WERI-Rb-1 (cell line): ENCODE measurements at places on chromosomes 11 and 22.
A peak's percentile ranks its signal among the peaks of the same experiment; 100 is the strongest.

DNA sequence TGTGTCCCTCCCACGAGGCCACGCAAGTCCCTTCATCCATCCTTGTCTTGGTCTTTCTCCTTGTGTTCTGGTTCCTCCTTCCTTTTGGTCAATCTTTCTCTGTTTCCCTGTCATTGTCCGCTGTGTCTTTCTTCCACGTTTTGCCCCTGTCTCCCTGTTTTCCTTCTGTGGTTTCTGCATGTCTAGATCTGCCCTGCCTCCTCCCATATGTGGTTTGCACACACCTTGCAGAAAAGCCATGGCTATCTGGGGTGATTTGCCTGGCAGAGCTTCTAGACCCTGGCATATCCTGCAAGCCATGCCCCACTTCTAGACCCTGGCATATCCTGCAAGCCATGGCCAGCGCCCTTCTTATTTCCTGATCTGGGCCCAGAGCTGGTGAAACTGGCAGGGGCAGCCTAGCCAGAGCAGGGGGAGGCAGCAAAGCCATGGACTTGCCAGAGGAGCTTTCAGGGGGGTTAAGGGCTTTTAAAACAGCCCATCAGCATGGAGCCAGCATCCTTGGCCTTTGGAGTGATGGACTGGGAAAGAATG lies 131.6 kb upstream of the NECTIN1 start:
- no peak for DNase-seq

GRCh38 chr22:45448431-45448830 lies 34.9 kb downstream of the RIBC2 start:
- DNase-seq, result no peak

GRCh38 chr11:62889484-62890437 lies 9.1 kb downstream of the SLC3A2 start:
- DNase-seq, result peak; percentile 67

DNA sequence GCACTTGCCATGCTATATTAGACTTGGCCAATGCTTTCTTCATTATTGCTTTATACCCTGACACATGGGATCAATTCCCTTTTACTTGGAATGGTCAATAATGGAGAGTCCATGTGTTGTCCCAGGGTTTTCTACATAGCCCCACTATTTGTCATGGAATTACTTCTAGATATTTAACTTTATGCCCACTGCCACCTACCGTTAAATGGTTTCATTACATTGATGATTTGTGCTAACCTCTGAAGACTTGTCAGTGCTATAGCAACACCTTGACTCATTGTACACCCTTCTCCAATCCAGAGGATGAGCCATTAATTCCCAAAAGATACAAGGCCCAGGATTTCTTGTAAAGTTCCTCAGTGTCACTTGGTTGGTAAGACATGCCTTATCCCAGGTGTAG lies 31.4 kb upstream of the SLC22A25 start:
- DNase-seq, result no peak

DNA sequence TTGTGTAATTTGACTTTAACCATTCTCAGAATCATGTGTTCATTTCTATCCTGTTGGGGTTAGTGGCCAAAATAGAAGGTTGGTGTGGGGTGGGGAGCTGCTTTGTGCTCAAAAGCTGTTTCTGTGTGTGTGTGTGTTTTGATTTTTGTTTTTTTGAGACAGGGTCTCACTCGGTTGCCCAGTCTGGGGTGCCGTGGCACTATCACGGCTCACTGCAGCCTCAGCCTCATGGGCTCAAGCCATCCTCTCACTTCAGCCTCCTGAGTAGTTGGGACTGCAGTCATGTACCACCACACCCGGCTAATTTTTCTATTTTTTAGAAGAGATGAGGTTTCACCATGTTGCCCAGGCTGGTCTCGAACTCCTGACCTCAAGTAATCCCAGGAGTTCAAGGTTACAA lies 18.1 kb upstream of the AIFM3 start:
- no peak for DNase-seq

DNA sequence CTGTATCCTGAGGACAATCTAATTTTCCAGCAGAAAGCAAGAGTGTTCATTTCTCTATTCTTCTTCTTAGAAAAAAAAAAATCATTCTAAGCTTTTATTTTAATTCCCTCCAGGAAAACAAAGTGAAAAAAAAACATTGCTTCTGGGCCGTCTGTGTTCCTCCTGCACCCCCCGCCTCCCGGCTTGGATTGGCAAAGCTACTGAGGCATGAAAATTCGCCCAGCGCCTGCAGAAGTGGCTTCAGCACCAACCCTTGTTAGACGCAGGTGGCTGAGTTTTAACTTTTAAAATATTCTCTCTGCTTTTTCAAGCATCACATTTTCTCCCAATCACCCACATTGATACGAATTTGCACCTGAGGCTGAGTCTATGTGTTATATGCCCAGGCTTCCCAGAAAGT lies 401.6 kb downstream of the BRD1 start:
- DNase-seq, result no peak

- no peak for DNase-seq
These were observed 10.5 kb downstream of the ELFN2 start for GRCh38 chr22:37416827-37417226.

GRCh38 chr11:27248576-27249509 lies 114.2 kb downstream of the CCDC34 start:
- DNase-seq, result peak; percentile 22

GRCh38 chr11:62544581-62545436 lies 1.8 kb downstream of the AHNAK start:
- DNase-seq, result no peak
